ENCODE measurements at places on chromosomes 3 and 15.

DNA sequence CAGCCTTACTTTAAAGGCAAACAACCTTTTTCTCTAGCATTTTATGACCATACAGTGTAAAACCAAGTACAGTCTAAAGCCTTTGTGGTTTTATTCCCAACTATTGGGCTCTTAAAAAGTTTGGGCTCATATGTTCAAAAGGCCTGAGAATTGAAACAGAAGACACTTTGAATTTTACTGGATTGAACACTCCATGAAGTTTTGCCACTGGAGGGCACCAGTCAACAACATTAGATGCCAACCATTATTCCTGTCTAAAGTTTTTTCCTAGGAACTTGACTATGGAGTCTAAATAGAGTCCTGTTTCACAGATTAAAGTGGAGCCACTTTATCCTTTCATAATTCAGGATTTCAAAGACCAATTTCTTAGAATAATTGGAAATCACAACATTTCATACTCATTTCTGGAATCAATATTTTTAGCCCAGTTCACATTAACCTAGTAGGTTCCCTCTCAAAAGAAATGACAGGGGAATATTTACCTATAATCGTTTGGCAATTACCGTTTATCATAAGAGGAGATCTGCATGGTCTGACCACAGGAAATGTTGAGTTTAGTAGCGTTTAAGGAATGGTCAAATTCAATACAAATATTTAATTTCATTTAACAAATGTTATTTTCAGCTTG, 244.1 kb upstream of the PDZRN3 start:
- DNase-seq, result peak; percentile 23

DNA sequence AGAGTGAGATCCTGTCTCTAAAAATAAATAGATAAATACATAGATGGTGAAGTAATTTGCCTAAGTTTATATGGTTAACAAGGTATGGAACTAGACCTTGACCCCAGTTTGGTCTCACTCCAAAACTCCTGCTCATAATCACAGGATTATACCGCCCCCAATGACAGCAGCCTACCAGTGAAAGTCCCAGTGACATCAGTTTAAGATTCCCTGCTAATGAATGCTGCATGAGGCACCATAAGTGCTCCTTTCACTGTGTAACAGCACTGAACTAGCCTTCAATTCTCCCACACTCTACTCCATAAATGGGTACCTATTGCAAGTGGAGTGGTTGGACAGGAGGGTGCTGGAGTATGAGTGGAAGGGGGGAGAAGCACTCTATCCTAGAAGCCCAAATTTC, 23.7 kb upstream of the THSD4 start:
- no peak for DNase-seq

DNA sequence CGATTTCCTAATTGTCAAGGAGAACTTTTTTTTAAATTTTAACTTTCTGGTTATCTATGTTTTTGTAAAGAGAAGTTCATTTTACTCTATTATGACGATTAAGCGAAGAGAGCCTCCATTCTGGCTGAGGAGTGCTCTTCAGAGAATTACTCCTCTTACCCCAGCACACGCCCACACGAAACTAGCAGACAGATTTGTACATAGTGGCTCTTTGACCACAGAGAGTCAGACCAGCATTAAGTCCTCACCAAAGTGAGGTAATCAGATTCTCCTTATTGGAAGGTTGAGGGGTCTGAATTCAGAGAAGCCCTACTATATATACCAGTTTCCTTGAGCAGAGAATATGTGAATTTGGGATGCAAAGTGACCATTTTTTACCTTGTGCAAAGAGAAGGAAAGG, 204.8 kb upstream of the TSC22D2 start:
- no peak for DNase-seq

- DNase-seq, result no peak
These were observed 56.4 kb downstream of the NEO1 start for GRCh38 chr15:73108676-73109075.

DNA sequence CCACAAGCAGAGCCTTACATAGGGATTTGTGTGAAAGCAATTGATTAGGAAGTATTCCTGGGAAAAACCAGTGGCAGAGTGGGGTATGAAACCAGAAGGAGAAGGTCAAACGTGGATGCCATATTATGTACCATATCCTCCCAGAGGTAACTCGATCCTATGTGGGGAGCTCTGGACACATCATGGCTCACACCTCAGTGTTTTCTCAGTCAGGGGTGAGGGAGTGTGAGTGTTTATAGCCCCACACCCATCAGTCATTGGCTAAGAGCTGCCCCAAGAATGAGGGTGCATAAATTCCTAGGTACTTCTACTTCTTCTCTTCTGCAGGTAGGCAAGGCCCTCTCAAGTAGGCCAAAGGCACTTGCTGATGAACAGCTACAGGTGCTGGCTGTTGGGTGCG, 28.2 kb upstream of the PDZRN3 start:
- no peak for DNase-seq

- DNase-seq, result peak; percentile 55
These were observed 435 bp downstream of the SLC35G2 start for GRCh38 chr3:136819392-136819730.

- no peak for DNase-seq
These were observed 125.9 kb downstream of the NECTIN3 start for GRCh38 chr3:111197485-111197884.

- no peak for DNase-seq
These were observed 363.6 kb downstream of the NLGN1 start for GRCh38 chr3:173761161-173761560.

DNA sequence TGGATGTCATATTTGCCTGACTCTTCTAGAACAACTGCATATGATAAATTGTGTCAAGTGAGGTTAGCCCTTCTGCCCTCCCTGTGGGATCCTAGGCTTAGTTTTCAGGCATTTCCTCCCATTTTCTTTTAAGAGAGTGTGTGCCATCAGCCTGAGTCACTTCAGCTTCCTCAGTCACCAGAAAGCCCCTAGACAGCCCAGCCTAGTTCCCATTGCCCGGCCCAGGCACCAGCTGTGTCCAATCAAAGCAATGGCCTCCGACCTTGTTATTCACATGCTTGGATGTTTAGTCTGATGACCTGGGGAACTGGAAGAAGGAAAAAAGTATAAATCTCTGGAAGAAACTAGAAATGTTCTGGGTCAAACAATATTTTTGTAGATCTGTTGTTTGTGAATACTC, 221.9 kb upstream of the LRIG1 start:
- no peak for DNase-seq

DNA sequence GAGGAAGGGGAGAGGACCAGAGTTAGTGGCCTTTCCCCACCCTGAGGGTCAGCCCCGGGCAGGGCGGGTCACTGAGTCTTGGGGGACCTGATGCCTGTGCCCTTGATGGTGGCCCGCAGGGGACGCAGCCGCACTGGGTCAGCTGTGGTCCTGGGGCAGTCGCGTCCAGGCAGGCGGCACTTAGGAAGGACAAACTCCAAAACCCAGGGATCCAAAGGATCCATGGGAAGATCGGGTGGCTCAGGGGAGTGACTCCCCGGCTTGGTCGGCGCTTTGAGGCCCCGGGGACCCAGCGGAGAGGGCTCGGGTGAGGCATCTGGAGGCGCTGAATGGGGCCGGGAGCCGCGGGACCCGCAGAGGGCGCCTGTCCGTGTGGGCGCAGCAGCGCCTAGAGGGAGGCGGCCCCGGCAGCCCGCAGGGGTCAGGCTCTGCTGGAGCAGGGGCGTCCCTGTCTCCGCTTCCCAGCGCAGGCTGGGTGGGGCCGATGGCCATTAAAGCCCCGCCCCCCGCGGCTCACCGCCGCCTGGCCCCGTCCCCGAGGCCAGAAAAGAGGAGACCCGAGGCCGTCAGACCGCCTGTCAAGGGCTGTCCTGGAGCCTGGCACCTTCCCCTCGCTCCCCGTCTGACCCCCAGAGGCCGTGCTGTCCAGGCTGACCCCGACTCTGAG, 17.5 kb downstream of the CIDEC start:
- no peak for DNase-seq

DNA sequence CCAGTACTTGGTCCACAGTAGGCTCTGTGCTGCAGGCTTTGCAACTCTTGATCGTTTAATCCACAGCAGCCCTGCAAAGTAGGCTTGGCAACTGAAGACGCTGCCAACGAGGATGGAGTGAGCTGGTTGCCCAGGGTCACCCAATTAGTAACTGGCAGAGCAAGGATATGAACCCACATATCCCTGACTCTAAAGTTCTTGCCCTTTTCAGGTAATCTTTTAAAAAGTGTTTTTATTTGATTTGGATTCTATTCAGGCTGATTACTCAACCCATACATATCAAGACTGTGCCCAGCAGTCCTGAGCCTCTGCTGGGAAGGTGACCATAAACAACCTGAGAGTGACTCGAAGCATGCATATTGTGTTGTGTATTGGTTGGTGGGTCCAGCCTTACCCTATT, 50.3 kb downstream of the PSMD6 start:
- DNase-seq, result no peak

DNA sequence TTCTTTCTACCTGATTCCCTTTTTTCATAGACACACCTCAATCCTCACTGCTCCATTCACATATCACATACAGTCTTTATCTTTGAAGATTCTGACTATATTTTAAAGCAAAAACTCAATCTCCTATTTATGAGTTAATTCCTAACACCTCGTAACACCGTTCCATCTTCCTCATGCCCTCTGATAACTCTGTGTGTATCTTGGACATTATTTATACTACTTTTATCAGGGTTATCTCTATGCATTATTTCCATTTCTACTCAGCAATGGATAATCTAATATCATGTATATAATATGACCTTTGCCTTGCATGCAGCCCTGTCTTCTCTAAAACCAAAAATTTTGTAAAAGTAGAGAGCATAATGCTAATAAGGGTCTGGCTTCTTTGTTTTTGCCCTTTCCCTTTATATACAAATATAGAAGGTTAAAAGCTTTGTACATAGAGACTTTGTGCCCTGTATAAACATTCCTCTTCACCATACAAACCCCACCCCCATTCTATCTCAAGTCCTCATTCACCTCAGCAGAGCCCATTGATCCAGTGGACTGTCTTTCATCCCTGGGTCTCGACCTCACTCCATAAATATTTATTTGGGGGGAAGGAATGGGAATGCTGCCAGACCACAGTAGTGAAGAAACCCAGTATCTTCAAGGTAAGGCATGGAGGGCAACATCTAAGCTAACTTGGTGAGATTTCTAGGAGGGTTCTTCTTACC, 21.8 kb downstream of the TRIM42 start:
- DNase-seq, result no peak

DNA sequence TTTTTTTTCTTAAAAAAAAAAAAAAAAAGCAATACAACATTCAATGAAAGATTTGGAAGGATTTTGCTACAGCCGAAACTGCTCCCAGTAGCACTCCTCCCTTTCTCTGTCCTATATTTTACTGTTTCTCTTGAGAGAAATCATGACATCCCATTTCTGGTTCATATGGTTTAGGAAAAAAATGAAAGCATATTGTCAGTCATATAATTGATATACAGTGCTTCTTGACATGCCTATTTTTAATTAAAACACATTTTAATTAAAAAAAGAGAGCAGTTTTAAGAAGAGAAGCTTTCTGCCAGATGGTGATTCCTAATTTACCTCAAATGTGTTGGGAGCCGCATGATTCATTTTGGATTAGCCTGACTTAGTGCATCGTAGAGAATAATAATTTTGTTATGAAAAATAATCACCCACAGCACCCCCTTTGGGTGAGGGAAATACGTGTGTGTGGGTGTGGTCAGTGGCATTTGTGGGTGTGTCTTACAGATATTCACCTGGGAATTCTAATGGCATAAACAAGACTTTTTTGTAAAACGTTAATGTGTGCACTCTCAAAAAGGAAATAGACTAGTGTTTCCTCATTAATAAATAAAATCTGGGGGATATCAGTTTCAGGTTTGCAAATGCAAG, 544.5 kb downstream of the MFSD1 start:
- no peak for DNase-seq

- DNase-seq, result peak; percentile 19
These were observed 175.8 kb upstream of the MME start for GRCh38 chr3:154904328-154904727.

DNA sequence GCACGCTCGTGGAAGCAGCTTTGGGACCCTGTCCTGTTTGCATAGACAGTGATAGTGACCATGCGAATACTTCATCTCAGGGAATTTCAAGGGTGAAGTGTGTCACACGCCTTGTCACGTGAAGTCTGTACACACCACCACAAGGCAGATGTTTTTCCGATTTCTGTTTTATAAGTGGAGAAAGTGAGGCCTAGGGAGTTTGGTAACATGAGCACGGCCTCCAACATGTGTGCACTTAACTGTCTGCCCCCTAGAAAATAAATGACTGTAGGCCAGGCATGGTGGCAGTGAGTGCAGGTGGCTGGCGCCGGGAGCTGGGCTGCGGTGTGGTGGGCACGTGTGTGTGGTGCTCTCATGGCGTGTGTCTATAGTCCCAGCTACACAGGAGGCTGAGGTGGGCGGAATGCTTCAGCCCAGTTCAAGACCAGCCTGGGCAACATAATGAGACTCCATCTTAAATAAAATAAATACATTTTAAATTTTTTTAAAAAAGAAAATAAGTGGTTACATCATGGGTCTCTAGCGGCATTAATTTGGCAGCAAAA, 42.0 kb downstream of the WHAMM start:
- DNase-seq, result no peak

- no peak for DNase-seq
These were observed 59.5 kb downstream of the ZNF609 start for GRCh38 chr15:64519897-64520296.

GRCh38 chr3:134325706-134326105, 48.5 kb downstream of the AMOTL2 start:
- no peak for DNase-seq

DNA sequence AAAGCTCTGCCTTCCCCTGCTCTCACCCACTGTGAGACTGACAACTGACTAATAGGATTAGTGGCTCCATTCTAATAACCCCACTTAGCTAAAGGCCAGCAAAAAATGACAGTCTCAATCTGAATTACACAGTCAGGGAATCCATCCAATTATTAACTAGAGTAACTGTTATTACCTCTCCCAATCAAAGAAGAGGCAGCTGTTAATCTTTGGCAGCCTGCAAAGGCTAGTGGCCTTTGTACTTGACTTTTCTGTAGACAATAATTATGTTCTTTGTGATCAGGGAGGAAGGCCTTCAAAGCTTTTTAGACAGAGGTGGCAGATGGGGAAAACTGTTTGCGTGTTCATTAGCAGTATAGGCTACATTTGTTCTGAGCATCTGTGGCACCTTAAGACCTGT, 177.7 kb downstream of the ISL2 start:
- DNase-seq, result no peak

DNA sequence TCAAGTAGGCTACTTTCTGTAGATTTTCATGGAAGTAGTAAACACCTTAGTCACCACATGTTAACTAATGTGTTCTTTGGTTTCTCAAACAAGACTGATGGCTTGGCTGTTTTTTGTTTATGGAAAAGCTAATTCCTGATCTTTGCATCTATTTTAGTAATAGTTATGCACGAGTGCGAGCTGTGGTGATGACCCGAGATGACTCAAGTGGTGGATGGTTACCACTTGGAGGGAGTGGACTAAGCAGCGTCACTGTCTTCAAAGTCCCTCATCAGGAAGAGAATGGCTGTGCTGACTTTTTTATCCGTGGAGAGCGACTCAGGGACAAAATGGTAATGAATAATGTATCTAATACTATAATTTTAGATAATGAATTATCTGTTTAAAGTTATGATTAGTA, 46.6 kb downstream of the SPRED1 start:
- no peak for DNase-seq

DNA sequence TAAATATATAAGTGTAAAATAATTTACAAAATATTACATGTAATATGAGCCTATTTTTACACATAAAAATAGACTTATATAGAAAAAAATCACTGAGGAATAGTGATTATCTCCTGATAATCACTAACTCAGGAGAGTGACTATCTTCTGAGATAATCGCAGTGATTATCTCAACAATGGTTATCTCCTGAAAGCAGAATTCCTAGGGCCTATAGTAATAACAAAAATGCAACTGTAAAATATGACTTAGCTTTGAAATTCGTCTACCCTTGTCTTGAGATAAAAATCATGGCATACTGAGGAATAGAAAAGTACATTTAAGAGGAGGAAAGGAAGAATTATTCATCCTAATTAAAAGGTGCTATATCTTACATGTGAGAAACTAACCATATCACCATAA, 117.0 kb upstream of the ASB14 start:
- DNase-seq, result no peak

All from HEK293T (cell line).